ENCODE measurements at places on chromosomes 1 and 21.

DNA sequence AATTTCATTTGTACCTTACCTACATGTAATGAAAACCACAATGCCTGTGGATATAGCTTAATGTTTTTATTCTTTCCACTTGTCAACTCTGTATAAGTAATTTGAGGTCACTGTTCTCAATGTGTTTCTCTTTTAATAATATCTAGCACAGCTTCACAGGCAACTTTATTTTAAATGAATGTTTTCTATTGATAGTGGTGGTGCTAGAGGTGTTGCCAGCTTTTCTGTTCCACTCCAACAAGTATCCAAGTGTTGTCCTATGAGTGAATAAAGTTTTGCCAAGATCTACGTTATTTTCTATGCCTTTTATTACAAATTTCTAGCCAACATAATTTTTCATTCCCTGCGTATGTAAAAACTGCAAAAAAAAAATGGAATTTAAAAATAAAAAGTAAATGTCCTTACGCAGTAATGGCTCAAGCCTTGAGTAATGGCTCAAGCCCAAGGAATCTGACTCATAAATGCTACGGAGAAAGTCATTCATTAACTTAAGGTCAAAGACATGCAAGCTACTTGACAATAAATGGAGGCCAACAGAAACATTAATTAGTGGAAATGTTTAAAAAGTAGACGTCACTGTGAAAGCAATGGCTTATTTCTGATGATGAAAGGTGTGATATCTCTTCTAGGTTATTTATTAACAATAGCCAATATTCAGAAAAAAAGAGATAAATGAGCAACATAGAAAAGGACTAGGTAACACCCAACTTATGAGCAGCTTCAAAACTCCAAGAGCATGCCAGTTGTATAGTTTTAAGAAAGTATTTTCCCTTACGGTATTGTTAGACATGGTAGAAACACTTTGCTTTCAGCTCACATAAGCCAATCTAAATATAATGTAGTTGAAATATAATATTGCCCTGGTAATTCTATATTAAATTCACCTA, 71.4 kb downstream of the SLC44A5 start:
- no peak for DNase-seq

DNA sequence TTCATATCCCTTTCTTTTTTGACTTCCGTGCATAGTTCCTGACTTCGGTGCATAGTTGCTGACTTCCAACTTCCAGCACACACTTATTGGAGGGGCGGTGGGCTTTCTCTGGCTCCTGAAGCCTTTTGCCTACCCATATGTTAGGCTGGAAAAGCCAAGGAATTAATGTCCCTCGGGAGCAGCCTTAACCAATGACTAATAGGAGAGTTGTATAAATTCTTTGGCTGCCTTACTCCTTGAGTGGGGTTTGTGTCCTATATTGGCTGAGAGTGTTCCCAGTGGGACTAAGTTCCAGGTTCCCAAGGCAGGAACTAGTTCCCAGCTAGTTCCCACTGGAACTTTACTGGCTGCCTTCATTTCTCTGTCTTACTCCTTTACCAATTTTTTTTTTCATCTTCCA, 105.7 kb downstream of the ZNF326 start:
- no peak for DNase-seq

DNA sequence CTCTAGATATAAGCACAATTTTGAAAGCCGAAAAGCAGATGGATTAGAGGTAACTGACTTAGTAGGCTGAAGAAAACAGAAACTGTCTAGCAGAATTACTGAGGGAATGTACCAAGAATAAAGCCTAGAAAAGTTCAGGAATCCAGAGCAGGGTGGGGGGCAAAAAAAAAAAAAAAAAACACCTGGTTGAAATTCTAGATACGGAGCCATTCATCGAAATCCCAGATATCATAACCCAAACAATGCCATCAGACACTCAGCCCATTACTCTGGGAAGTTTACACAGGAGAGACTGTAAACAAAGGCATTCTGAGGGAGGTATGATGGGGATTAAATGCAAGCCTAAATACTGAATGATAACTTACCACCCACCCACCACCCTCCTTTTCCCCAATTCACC, 45.6 kb downstream of the ENAH start:
- no peak for DNase-seq

GRCh38 chr1:28200234-28200873, 23.9 kb upstream of the PTAFR start:
- no peak for DNase-seq

GRCh38 chr1:112720800-112721199, 5.7 kb upstream of the PPM1J start:
- no peak for DNase-seq

DNA sequence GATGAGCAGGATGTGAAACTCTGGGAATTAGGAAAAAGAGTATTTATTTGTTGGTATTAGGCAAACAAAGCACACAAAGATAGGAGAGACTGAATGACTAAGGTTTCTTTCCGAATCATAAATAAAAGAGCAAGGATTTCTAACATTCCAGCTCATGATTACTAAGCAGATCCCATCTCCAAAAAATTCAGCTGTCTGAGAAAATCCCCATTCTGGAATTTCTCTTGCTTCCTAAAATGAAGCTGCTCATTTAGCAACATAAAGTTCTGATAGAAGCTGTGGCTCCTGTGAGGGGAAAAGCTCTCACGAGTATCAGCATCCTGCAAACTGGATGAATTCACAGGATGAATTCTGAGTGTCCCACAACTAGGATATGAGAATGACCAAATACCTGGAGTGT, 6.7 kb upstream of the SH2D5 start:
- no peak for DNase-seq

GRCh38 chr1:170354690-170355089, 177.3 kb upstream of the GORAB start:
- DNase-seq, result no peak

- no peak for DNase-seq
Observed at GRCh38 chr1:236518322-236518721, 5.5 kb upstream of the LGALS8 start.

GRCh38 chr1:180923021-180923841, 10.5 kb downstream of the KIAA1614 start:
- no peak for DNase-seq

DNA sequence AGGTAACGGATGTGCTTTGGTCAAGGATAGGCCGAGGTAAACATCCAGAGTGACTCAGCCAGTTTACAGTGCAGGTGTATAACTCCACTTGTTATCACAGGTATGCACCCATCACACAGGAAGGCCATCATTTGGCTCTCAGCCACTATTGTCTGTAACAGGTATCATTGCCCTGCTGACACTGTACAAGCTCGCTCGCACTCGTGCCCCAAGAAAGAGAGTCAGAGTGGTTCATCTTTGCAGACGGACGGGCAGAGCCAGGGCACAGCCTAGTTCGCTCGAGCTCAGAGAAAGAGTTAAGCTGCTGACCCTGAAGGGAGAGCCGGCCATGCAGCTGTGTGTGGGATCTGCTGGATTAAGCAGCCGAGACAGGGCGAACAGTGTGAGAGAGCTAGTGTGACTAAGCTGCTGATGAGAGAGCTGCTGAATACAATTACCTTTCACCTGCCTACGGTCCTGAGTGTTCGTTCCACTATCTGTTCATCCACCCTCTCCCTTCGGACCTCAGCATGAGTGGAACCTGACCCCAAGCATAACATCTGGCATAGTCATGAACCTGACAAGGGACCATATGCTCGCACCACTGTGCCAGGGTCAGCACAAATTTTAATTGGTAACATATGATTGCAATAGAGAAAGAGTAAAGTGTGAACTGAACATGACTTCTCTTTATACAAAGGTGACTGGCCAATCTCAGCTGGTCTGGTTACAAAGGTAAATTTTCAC, 27.0 kb upstream of the LYPD8 start:
- DNase-seq, result no peak

GRCh38 chr1:54681358-54681757, 34.3 kb upstream of the TTC4 start:
- no peak for DNase-seq

- DNase-seq, result no peak
Observed at GRCh38 chr1:185351734-185352466, 34.9 kb upstream of the IVNS1ABP start.

GRCh38 chr1:179996099-179996498, 41.5 kb downstream of the CEP350 start:
- DNase-seq, result no peak

DNA sequence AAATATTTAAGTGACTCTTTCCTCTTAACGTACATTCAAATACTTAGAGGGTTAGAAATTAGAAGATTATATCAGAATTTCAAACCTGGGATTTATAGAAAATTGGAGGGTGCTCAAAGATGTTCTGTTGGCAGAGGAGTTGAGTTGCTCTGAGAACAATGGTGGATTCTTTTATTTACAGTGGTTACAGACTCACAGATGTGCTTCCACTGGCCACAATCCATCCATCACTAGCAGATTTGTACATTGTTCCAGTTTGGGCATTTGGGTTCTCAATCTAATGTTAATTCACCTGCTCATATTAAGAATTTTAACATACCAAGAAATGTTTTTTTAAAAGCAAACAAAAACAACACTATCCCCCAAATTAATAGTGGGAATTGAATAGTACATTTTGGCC, 23.5 kb downstream of the DNAJC6 start:
- DNase-seq, result no peak

DNA sequence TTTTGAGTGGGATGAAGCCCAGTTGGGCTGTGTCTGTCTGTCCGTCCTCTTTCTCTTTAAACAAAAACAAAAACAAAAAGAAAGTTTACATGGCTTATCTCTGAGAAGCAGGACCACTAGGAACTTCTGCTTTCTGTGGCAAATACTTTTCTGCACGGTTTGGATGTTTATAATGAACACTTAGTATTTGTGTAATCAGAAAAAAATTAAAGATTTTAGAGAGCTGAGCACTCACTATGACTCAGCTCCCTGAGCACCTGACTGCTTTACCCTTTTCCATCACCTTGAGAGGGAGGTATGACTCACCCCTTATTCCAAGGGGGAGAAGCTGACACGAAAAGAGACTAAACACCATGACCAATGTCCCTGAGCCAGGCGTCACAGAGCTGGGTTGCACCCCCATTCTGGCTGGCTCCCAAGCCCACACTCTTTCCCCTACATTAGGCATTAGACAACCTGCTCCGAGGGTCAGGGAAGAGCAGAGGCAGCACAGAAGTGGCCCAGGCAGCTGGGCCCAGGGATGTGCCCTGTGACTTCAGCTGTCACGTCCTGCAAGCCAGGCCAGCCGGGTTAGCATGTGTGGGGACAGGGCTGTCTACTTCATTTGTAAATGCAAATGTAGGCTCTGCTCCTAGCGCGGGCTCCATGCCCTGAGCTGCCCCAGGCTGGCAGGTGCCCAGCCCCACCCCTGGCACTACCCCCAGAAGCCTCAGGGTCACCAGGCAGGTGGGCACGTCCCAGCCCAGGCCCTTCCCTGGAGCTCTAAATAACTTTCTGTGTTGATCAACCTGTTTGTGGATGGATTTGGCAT, 30.4 kb downstream of the RAP1GAP start:
- DNase-seq, result no peak

DNA sequence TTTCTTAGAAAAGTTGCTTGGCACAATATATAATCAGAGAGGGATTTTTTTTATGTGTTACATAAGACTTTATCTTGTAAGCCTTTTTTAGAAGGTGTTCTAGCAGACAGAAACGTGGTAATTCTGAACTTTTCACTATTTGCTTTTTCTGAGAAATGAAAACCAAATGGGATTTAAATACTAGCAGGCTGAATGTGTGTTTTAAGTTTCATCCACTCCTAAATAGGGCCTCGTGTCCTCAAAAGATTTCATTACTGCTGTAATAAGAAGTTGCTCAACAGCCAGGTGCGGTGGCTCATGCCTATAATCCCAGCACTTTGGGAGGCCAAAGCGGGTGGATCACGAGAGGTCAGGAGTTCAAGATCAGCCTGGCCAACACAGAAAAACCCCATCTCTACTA, 44.7 kb upstream of the FMO2 start:
- no peak for DNase-seq

GRCh38 chr1:234782791-234783190, 172.8 kb upstream of the IRF2BP2 start:
- DNase-seq, result no peak

- DNase-seq, result no peak
Observed at GRCh38 chr1:209707308-209707707, 2.7 kb downstream of the HSD11B1 start.

- no peak for DNase-seq
Observed at GRCh38 chr1:230548357-230548756, 93.9 kb upstream of the COG2 start.

DNA sequence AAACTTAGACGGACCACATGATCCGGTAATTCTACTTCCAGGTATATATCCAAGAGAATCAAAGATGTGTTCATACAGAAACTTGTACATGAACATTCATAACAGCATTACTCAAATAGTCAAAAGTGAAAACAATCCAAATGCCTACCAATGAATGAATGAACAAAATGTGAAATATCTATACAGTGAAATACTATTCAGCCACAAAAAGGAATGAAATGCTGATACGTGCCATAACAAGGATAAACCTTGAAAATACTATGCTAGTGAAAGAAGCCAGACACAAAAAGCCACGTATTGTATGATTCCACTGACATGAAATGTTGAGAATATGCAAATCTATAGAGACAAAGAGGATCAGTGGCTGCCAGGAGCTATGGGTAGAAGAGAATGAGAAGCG, 18.3 kb downstream of the TARBP1 start:
- no peak for DNase-seq

DNA sequence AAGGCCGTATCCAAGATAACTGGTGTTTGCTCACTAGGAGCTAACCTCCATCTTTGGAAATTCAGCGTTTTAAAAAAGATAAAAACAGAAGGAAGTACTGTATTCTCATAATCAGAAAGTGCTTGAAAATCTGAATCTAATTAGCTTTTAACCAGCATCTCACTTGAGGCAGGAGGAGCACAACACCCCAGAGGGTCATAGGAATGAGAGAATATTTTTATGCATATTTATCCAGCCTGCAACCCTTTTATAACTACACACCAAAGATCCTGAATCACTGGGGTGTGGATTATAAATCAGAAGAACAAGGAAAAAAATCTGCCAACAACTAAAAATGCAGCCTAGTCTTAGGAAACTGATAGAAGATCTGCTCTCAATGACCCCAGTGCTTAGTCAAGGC, 68.0 kb upstream of the PTCH2 start:
- DNase-seq, result no peak

DNA sequence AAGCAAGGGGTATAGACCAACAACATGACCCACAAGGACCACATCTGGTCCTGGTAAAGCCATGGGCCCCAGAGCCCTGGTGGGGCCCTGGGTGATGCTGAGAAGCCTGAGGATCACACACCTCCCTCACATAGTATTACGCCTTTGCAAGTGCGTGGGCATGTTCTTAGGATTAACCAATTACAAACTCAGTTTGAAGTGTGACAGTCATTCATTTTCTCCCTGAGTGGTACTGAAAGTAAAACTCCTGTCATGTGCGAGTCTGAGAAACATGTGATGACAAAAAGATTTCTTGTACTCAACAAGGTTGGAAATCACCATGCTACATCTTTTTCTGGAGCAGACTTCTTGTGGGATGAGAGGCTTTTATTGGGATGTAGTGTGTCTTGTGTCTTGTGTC, 315.3 kb upstream of the DUSP10 start:
- DNase-seq, result no peak

- DNase-seq, result no peak
Observed at GRCh38 chr1:186060226-186060625, 314.8 kb downstream of the TPR start.

- DNase-seq, result no peak
Observed at GRCh38 chr1:151944857-151945575, 35.7 kb upstream of the THEM4 start.

All from stimulated activated effector memory CD8-positive, alpha-beta T cell treated with anti-CD3 and anti-CD28 coated beads, Interleukin-12 subunit alpha, Interleukin-12 subunit beta, amount 100 ng/mL, for 72 hours (primary cell).